ENCODE measurements at places on chromosomes 16 and 17.

- DNase-seq: no peak
Observed at GRCh38 chr17:75692976-75693375, 25.8 kb downstream of the SAP30BP start.

- no peak for DNase-seq
Observed at GRCh38 chr16:67192781-67193361, 916 bp downstream of the E2F4 start.

- no peak for DNase-seq
Observed at GRCh38 chr17:66441101-66441661, 138.8 kb downstream of the PRKCA start.

DNA sequence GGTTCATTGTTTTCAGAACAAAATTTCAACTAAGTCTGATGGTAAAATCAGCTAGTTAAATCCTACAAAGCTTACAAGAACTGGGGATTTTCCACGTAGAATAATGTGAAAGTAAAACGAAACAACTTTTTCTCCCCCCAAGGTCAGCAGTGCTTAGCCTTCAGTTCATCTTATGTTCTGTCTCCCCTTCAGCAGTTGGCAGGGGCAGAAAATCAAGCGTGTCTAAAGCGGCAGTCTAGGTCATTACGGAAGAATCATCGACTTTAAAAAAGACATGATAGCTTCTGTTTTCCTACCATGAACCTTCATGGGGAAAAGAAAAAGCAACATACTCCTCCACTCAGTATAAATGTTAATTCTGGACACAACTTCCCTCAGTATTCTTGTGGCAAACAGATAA lies 50.7 kb downstream of the GNA13 start:
- DNase-seq: no peak

- no peak for DNase-seq
Observed at GRCh38 chr16:67013233-67013822, 15.6 kb upstream of the CBFB start.

DNA sequence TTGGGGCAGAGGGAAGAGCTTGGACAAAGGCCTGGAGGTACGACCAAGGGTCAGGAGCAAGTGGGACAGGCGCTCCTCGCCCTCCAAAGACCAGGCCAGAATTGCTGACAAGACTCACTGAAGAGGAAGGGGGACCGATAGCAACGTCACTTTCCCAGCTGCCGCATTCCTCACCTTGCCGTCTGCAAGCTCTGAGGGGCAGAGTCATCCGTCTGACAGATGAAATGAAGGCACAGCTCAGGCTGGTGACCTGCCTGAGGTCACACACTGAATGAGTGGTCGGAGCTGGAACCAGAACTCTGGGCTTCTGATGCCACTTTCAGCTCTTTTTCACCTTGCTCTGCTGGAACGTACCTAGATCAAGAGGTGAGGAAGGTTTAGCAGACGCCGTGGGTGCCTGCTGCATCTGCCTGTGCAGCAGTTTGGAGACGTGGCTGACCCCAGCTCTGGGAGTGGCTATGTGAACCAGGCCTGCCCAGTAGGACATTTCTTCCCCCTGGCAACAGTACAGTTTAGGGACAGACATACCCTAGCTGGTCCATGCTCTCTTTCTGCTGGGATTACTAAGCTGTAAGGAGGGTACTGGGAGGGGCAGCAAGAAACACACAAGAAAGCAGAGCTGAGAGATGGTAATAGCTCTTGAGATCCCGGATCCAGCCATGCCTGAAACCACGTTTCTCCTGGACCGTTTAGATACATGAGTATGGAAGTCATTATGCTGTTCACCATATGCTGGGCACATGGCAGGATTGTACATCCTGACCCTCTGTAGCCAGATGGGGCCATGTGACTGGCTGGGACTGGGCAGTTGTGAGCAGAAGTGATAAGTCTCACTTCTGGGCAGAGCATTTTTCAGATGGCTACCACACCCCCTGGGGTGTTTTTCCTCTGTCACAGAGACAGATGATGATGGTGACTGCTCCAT lies 50.9 kb downstream of the IL21R start:
- no peak for DNase-seq

DNA sequence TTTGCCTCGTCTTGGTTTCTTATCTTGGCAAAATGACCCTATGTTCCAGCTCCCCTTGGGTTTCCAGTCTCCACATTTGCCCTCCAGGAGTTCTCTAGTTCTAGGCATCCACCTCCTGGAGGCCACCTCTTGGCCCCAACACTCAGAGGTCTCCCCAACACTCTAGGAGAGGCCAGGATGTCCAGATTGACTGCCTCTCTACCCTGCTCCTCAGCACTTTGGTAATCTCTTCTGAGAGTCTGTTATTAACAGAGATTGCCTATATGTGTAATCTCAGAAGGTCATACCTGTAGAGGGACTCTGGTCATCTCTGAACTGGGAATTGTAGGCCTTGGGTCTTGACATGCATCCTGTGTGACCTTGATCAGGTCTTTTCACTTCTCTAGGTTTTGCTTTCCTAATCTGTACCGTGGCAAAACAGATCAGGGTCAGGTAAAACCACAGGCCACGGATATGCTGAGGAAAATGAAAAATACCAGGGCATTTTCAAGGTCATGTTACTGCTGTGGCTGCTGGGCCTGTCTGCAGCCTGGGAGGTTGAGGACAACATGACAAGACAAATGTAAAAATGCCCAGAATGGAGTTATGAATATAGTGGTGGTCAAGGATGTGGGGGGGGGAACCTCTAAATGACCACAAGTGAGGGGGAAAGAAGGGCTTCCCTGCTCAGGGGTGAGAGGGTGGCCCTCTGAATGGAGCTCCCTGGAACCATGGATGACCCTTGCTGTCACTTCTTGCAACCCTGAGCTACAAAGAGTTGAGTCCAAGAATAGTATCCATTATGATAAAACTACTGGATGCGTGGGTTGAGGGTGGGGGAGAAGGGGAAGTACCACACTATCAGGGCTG lies 5.0 kb upstream of the CCL4L2 start:
- no peak for DNase-seq

DNA sequence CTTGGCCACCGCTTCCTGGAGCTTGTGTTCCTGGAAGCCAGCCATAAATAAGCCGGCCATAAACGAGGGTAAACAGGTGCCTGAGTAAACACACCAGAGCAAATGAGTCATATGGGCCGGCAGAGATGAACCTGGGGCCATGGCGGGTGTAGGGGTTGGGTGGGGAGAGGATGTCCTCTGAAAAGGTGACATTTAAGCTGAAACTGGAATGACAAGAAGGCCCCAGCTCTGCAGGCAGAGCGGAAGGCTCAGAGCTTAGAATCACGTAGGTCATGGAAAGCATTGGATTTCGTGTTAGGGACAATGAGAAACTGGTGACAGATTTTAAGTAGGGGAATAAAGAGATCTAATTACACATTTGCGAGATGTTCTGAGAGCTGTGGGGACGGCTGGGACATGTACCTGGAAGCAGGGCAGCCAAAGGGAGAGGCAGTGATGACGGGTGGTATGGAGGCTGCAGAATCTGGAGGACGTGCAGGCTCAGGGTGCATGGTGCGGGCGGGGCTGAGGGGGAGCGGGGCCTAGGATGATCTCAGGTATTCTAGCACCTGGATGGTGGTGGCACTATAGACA lies 8.1 kb upstream of the DNASE1 start:
- DNase-seq: no peak

DNA sequence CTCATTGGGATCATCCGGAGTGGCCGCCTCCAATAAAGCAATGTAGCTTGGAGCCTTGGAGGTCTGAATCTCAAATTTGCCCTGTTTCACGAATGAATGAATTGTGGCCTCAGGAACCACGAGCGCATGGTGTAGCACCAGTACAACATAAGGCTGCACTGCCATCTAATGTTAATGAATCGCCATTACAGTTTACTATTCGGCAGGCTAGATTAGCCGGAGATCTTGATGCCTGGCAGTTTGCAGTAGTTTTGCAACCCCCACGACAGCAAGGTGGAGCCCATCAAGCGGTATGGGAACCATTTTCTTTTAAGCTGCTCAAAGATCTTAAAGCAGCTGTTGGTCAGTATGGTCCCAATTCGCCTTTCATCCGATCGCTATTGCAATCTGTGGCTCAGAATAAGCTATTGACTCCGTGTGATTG lies 18.8 kb downstream of the ALOX15B start:
- peak; percentile 87 for DNase-seq

DNA sequence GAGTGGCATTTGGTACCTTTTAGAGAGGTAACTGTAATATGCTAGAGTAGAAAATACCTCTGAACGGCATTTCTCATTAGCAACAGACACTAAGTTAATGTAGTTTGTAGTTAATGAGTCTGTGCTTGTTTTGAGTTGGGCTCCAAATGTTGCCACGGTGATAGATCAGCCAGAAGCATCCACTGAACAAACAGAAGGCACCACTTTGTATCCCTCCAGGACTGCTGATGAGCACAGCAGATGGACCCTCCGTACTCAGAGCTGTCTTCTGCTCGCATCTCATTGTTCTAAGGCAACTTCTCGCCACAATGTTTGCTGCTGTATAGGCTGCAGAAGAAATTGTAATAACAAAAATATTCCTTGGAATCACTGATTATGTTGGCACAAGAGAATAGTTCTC lies 56.1 kb downstream of the TNRC6C start:
- no peak for DNase-seq
